ENCODE measurements at places on chromosomes 5 and 9. TPM values are rescaled to one million over a fixed set of nuclear protein-coding genes. Genes with fewer than 3 reads are reported as not detected.
A peak's percentile ranks its signal among the peaks of the same experiment; 100 is the strongest.

DNA sequence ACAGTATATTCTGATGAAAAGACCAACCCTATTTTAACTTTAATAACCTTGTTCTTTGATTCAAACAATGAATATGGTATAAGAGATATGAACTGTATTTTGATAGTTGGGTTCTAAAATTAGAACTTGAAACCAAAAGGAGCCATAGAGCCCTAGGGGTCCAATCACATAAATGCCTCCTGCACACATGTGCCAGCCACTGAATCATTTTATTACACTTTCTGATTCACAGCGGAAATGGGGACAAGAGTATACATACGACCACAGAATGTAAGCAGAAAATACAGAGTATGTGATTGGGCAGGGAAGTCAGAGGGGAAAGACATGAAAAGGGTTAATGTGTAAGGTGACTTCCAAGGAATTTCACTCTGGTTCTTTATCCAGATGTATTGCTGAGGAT lies 1000.2 kb downstream of the NR2F1-AS1 start:
- H3K36me3 ChIP-seq, result no peaks in the 10 kb centered on the region
- no peaks in the 10 kb centered on the region for H3K4me1 ChIP-seq
- no peaks in the 10 kb centered on the region for H3K27me3 ChIP-seq
- DNase-seq, result no peak

The SLC34A3 gene
- total RNA-seq, result not detected

DNA sequence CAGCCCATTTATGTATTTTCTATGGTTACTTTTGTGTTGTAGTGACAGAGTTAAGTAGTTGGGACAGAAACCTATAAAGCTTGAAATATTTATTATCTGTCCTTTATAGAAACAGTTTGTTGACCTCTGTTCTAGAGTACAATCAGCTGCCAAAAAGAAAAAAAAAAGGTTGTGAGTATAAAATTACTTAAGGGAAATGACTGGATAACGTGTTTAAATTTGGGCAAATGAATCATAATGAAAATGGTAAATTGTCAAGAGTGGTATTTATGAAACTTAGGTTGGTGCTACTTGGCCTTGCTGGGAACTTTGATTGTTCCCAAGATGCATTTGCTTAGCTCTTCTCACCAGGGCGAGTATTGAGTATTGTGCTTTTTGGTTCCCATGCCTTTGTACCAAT lies 70.2 kb upstream of the IL6ST start:
- no peak for DNase-seq
- H3K27me3 ChIP-seq, result no peaks in the 10 kb centered on the region
- no peak overlapping the region for H3K27ac ChIP-seq
- H3K4me3 ChIP-seq, result no peak overlapping the region
- H3K4me1 ChIP-seq, result no peaks in the 10 kb centered on the region
- no peaks in the 10 kb centered on the region for H3K36me3 ChIP-seq

The SLC25A48 gene
- total RNA-seq, result 1.8 TPM

The C1QTNF2 gene
- not detected for total RNA-seq

DNA sequence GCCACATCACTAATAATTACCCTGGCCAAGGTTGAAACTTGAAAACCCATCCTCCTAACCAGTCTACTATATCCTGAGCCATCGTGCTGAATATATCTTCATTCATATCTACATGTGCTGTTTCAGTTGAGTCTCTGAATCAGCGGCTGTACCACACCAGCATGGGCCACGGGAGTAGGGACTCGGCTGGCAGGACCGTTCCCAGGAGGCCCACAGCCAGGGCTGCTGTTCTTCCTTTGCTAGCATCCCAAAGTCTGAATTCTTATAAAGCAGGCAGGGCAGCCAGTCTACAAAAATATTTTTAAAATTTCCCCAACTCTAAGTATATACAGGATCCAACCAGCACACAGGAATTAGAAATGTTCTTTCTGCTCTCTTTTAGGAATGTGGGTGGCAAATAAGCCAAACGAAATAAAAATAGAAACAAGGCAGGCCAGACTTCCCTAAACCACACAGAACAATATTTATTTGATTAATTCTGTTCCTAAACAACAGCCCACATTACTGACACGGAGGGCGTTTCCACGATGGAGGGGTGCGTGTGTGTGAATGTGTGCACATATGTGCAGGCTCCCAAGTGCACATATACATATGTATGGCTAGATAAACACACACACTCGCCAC lies 42.8 kb upstream of the EQTN start:
- no peak for DNase-seq
- H3K27ac ChIP-seq, result no peak overlapping the region
- H3K27me3 ChIP-seq, result no peaks in the 10 kb centered on the region
- H3K4me1 ChIP-seq, result no peaks in the 10 kb centered on the region
- H3K4me3 ChIP-seq, result no peak overlapping the region
- no peaks in the 10 kb centered on the region for H3K36me3 ChIP-seq

DNA sequence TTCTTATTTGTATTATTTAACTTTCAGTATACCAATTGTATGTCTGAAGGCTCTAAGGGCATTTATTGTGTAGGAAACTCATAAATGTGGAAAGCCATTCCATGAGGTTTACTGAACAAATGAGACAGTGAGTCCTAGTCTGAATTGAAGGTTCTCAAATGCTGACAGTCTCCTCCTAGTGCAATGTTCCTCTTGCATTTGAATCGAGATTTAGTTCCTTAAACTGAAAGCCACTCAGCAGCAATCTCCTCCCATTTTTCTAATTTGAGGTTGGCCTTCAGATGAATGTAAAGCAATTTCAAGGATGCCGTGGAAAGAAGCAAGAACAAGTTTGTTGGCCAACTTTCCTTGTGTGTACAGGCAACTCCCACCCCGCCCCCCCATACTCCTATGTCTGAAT lies 493.2 kb upstream of the KLF4 start:
- no peaks in the 10 kb centered on the region for H3K36me3 ChIP-seq
- H3K4me3 ChIP-seq, result no peak overlapping the region
- H3K4me1 ChIP-seq, result no peaks in the 10 kb centered on the region
- no peaks in the 10 kb centered on the region for H3K27me3 ChIP-seq
- DNase-seq, result no peak

DNA sequence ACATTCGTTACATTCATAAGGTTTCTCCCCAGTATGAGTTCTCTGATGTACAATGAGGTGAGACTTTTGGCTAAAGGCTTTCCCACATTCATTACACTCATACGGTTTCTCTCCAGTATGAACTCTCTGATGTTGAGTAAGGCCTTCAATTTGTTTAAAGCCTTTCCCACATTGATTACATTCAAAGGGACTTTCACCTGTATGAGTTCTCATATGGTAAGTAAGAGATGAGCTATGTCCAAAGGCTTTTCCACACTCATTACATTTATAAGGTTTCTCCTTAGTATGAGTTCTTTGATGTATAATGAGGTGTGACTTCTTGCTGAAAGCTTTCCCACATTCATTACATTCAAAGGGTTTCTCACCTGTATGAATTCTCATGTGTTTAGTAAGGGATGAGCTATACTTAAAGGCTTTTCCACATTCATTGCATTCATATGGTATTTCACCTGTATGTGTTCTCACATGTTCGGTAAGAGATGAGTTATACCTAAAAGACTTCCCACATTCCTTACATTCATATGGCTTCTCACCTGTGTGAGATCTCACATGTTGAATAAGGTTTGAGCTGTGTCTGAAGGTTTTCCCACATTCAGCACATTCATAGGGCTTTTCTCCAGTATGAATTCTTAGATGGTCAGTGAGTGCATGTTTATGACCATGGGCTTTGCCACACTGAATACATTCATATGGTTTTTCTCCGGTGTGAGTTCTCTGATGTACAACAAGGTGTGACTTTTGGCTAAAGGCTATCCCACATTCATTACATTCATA lies 13.5 kb downstream of the ZFP37 start:
- no peak overlapping the region for H3K4me3 ChIP-seq
- H3K36me3 ChIP-seq, result peaks cover 10% of the 10 kb centered on the region
- H3K27ac ChIP-seq, result no peak overlapping the region

GRCh38 chr9:34380511-34381315 lies 4.0 kb upstream of the MYORG start:
- no peaks in the 10 kb centered on the region for H3K36me3 ChIP-seq
- no peak overlapping the region for H3K27ac ChIP-seq
- H3K4me3 ChIP-seq, result peak overlapping the region; percentile 30
- H3K4me1 ChIP-seq, result no peaks in the 10 kb centered on the region
- peak; percentile 86 for DNase-seq

DNA sequence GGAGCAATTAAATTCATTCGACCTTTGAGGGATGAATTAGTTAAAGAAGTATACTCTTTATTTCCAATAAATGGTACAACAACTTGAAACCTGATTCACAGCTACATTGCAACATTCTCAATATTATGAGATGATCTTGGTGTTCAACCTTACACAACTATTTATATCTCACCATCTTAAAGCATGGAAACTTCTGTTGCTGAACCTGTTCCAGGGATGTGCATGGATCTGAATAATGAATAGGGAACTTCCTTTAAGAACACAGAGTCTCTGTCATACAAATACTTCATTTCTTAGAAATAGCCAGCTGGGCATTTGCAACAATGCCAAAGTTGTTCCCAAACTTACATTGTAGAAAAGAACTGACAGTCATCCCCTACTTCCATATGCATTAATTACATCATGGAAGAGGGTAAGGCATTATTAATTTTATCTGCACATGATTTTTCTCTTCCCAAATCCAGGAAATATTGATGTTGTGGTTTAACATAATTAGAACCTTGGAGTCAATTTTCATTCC lies 39.8 kb upstream of the CCDC112 start:
- no peak overlapping the region for H3K27ac ChIP-seq
- no peak for DNase-seq
- no peaks in the 10 kb centered on the region for H3K36me3 ChIP-seq
- H3K4me1 ChIP-seq, result no peaks in the 10 kb centered on the region
- no peaks in the 10 kb centered on the region for H3K27me3 ChIP-seq
- no peak overlapping the region for H3K4me3 ChIP-seq

DNA sequence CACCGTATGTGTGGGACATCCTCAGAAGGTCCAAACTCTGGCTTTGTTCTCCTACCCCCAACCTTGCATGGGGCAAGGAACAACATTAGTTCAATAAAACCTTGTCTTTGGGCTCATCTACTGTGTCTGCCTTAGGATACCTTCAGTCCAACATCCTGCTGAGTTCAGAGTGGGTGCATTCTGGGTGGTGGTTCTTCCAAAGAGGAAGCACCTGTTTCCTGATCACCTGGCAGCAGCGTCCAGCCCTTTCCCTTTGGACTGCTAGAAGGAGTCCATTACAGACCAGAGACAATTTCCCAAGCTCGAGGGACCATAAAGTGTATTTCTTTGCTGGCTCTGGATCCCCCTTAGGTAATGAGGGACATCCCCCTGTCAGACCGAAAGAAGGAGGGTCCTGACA lies 154.1 kb downstream of the SEMA6A start:
- H3K27me3 ChIP-seq, result no peaks in the 10 kb centered on the region
- no peaks in the 10 kb centered on the region for H3K4me1 ChIP-seq
- DNase-seq, result no peak
- H3K27ac ChIP-seq, result no peak overlapping the region
- no peak overlapping the region for H3K4me3 ChIP-seq

DNA sequence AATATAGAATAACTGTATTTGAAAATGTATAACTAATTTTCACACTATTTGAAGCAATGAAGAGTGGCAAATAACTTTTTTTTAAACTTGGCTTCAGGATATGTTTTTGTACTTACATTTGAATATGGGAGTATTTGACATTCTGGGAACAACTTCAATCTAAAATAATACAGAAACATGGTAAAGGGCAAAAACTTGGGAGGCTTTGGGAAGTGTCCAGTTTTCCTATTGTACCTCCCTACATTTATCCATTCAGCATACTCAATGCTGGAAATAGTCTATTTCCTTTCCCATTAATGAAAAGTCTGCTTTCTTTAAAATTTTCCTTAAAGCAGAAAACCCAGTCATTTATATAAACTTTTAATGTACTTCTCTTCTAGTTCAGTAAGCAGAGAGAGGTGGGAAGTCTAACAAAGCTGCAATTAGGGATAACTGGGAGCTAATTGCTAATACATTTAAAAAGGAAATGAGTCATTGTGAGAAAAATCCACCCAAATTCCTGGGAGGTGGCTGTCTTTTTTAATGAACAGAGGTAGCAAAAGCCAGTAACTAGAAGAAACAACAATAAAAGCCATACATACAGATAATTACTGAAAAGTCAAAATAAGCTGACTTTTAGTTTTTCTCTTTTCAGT lies 128.8 kb downstream of the FBN2 start:
- H3K27me3 ChIP-seq, result no peaks in the 10 kb centered on the region
- peaks cover 22% of the 10 kb centered on the region for H3K4me1 ChIP-seq
- peak overlapping the region; percentile 76 for H3K27ac ChIP-seq
- no peak overlapping the region for H3K4me3 ChIP-seq
- peaks cover 78% of the 10 kb centered on the region for H3K36me3 ChIP-seq
- peak; percentile 16 for DNase-seq

The CCNJL gene
- 14.2 TPM for total RNA-seq

- DNase-seq, result no peak
- no peaks in the 10 kb centered on the region for H3K27me3 ChIP-seq
- H3K36me3 ChIP-seq, result peaks cover 5% of the 10 kb centered on the region
- no peak overlapping the region for H3K4me3 ChIP-seq
- peak overlapping the region; percentile 23 for H3K27ac ChIP-seq
- H3K4me1 ChIP-seq, result peaks cover 10% of the 10 kb centered on the region
Measured at GRCh38 chr5:138024117-138024516, 8.8 kb downstream of the FAM13B start.

- no peak overlapping the region for H3K4me3 ChIP-seq
- no peak overlapping the region for H3K27ac ChIP-seq
- H3K4me1 ChIP-seq, result no peaks in the 10 kb centered on the region
- no peaks in the 10 kb centered on the region for H3K36me3 ChIP-seq
Measured at GRCh38 chr5:178996156-178996555, 1.0 kb upstream of the GRM6 start.

DNA sequence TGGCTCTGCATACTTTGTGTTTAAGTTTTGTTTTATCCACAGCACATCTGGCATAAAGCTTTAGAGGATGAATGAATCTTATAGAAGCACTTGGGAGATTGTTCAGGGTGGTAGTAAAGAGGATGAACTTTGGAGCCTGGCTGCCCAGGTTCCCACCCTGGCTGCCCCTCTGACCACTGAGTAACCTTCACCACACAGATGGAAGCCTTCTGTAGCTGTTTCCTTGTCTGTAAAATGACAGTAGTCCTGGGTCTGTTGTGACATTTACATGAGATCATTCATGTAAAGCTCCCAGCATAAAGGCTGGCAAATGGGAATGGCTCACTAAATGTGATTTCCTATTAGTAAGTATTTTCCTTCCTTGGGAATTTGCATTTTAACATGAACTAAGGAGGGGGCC lies 85.7 kb upstream of the FAM169A start:
- no peaks in the 10 kb centered on the region for H3K27me3 ChIP-seq
- H3K36me3 ChIP-seq, result no peaks in the 10 kb centered on the region
- H3K4me1 ChIP-seq, result peaks cover 11% of the 10 kb centered on the region
- H3K4me3 ChIP-seq, result no peak overlapping the region
